Retina (tissue), 1 donor: ENCODE measurements at places on chromosomes 2 and 18.

DNA sequence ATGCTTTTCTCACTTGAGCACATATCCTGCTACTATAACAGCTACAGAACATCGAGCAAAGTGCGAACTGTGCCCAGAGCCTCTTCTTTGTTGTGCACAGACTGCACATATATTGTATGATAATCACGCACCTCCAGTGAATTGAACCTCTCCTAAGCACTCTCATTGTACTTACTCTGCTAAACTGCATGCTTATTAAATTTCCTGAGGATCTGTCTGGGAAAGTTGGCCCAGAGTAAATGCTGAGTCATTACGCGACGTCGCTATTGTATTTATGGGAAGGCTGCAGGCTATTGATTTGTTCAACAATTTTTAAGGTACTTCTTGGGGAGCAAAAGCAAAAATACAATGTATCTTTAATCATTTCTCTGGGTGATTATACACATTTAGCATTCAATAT lies 399.6 kb upstream of the DSEL start:
- DNase-seq = no peak

- DNase-seq = no peak
Observed at GRCh38 chr2:165594935-165595255, 125.4 kb downstream of the CSRNP3 start.

DNA sequence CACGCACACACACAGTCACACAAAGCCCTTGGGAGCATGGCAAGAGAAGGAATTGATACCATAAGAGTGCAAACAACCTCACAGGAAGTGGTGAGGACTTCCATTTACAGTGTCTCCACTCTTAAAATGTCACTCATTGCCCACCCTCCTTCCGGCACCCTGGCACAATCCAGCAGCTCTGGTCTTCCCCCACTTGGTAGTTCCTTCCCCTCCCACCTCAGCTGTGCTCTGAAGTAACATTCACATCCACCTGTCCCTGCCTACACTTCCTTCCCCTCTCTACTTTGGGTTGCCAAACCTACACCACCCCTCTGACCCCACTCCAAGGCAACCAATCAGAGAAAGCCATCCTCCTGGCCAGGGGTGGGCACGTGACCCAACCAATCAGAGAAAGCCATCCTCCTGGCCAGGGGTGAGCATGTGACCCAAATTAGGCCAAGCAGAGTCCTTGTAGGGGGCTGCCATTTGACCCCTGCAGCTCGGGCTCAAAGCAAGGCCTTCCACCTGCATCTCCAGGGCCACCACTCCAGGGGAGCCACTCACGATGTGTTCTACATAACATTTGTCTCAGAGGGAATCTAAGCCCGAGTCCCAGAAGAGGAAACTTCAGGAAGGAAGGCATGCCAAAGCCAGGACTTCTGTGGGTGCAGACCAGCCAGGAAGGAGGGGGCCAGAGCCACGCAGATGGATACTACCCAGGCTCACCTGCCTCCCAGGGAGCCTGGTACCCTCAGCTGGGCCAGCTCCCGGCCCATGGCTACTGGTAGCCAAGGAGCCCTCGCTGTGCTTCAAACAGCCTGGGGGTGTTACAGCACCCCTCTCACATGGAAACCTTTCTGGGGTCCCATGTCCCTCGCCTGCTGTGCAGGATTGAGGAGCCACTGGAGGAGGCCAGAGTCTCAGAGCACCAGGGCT lies 21.2 kb downstream of the CYP26B1 start:
- DNase-seq = no peak

- DNase-seq = no peak
Observed at GRCh38 chr18:77567205-77567604, 317.6 kb downstream of the GALR1 start.

DNA sequence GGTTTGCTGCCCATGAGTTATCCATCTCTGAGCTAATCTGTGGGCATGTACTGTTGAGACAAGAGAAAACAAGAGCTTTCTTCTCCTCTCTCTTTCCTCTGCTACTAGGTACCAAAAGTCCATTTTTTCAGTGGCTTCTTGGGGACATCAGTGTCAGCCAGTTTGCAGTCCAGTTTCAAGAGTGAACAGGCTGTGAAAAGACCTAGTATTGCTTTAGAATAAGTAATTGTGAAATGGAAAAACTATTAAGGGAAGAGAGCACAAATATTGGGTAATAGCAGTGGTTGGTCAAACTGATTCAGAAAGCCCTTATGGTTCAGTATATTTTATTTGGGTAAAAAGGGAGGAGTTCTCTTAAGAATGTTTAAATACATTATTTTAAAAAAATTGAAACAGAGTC lies 33.0 kb upstream of the MEP1B start:
- DNase-seq = no peak

DNA sequence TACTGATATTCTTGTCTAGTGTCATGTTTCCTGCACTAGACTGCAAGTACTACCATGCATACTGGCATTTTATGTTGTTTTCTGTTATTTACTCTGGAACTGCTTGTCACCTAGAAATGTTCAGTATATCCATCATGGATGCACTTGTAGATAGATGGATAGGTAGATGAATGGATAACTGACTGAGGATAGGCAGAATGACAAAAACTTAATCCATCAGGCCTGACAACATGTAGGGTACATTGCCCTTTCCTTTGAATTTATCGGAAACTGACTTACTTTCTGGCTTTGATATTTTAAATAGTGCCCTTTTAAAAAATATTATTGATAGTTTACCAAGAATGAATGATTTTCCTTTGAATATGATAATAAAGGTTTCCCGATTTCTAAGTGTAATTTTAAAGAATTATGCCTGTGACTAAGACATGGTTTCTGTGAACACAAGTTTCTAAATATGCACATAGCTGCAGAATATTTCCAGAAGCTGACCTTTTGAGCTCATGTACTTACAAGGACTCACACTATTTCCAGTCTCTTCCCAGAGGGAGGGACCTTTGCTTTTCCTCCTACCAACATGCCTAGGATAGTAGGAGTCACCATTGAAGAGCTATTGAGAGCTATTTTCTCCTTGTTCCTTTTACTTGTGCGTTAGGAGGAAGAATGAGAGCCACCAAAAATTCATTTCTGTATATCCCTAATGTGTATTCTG lies 81.3 kb downstream of the ANKRD12 start:
- DNase-seq = no peak
